Stimulated activated CD8-positive, alpha-beta memory T cell treated with anti-CD3 and anti-CD28 coated beads, Interleukin-2, amount 100 ng/mL, for 1 hour (primary cell): ENCODE measurements at places on chromosomes 11 and 22.

GRCh38 chr11:90355200-90355599 is 132.4 kb upstream of the CHORDC1 start:
- no peak for DNase-seq

DNA sequence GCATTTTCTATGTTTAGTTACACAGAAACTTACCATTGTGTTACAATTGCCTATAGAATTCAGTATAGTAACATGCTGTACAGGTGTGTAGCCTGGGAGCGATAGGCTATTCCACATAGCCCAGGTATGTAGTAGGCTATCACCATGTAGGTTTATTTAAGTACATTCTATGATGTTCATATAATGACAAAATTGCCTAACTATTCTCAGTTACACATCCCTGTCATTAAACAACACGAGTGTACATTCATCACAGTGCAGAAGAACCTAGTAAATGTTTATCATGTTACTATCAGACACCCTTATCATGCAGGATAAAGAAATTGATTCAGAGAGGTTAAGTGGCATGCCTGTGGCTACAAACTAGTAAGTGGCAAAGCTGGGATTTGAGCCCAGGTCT is 28.4 kb upstream of the BMAL1 start:
- no peak for DNase-seq

GRCh38 chr22:47203554-47203991 is 441.1 kb downstream of the TBC1D22A start:
- DNase-seq, result no peak

GRCh38 chr11:44949160-44950030 is 1.3 kb downstream of the TP53I11 start:
- DNase-seq, result no peak

DNA sequence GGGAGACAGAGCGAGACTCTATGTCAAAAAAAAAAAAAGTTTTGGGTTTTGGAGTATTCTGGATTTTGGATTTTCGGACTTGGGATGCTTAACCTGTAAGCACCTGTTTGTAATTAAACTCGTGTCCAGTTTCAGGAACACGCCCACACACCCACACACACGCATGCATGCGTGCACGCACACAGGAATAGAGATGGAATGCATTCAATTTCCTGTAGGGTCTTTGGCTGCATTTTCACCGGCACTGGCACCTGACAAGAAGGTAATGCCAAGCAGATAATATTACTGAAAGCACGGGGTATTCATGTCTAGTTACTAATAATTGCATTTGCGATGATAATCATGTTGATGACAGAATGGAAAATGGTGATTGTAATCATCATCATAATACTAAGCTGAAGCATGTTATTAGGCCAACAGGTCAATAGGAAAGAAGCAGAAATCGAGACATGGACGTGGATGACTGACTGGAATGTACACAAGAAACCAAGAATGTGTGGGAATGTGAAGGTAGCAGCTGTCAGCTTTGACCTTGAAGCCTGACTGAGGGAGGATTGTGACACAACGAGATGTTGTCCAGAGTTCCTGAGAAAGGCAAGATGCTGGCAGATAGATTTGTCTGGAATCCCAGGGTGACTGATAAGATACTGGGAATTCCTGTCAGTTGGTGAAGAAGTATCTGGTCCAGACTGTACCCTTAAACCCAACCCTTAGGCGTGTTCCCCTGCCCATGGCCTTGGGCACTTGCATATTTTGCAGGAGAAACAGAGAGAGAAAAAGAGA is 108.6 kb downstream of the SYN3 start:
- no peak for DNase-seq

DNA sequence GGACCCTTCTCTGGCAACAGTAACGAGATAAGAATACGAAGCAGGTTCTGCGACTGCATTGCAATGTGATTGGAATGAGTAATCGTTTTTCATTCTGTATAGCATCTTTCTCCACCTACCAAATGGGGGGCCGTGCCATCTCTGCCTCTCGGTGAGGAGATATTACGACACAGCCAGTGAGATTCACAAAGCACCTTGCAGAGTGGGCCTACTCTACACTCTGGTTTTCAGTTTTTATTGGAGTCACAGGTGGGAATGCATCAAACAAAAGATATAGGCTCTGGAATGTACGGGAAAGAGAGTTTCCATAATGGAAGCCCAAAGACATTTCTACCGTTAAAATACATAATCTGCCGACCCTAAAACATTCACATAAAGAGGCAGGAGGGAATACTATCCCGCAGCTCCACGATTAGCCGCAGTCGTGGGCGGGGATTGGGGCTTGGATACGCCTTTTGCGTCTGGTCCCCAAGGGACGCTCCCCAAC is 423 bp upstream of the RTN3 start:
- DNase-seq, result no peak

- no peak for DNase-seq
These were observed 3.1 kb downstream of the RPS19BP1 start for GRCh38 chr22:39529487-39529851.

DNA sequence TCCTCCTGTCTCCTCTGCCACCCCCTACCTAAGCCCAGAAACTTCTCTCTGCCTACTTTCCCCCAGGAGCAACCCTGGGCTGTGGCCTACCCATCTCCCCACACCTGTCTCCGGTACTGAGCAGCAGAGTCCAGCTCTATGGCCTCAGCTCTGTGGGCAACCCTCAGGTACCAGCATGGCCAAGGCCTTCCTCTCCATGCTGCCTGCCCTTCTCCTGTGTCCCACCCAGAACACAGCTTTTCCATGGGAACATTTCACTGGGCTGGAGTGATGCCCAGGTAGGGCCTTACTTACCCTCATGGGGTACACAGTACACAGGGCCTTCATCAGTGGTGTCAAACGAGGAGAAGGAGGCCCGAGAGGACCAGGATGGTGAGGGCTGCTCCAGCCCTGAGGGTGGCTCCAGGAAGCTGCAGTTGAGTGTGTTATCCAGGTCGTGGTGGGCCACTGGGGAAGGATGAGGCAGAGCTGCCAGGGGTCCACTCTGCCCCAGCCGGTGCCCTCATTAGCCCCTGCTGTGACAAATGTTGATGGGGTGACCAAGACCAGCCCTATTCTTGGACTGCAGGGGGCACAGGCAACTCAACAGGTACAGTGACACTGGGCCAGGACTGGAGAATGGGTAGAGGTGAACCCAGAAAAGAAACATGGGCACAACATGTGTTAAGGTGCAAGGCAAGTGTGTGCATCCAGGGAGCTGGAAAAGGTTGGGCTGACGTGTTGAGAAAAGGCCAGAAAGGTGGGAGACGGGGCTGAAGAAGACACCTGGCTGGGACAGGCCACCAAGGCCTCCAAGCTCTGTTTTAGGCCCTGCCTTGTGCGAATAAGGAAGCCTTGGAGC is 10.3 kb downstream of the SCARF2 start:
- DNase-seq, result no peak

- DNase-seq, result no peak
These were observed 186.4 kb upstream of the ZBED5 start for GRCh38 chr11:11044137-11044855.
